NCI-H526 treated with DMSO at 0.1 percent for 48 hours (cell line): ENCODE measurements at places on chromosomes 2 and 18.

DNA sequence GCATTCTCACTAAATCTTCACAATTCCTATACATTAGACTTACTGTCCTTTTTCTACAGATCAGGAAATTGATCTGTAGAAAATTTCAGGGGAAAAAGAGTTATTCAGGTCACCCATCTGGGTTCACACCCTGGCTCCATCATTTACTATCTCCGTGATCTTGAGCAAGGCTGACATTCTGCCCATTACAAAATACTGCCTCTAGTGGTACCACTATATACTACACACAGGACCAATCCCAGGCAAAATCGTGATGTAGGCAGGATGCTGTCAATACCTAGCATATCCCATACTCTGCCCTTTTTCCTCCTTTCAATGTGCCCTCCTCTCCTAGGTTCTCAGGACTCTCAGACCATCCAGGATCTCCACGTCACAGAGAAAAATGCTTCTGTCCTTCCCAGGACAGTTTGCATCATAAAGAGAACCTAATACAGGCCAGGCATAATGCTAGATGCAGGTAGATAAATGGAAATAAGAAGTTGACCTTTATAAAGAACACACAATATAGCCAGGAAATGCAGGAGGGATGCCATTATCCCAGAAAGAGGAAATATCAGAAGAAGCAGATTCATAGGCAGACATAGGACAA, 101.9 kb downstream of the CDH20 start:
- DNase-seq: no peak

- peak; percentile 68 for DNase-seq
Observed at GRCh38 chr2:136025057-136025973, 39.9 kb upstream of the DARS1 start.

DNA sequence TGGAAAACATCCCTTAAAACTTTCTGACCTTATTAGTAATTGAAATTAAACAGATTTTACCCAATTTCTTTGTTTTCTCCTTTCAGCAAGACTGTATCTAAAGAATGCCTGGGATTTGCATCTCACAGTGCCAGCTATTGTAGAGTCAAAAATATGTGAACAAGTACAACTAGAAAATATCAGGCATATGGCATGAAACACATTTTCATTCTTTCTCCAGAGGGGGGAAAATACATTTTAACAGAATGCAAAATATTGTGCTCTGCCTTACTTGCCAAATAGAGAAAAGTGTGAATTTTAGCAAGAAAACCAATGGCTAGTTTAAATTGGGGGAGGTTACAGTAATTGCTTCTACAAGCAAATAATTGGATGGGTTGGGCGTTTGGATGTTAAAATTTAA, 366.6 kb upstream of the FIGN start:
- no peak for DNase-seq

- no peak for DNase-seq
Observed at GRCh38 chr2:235859651-235860050, 308.5 kb downstream of the GBX2 start.

DNA sequence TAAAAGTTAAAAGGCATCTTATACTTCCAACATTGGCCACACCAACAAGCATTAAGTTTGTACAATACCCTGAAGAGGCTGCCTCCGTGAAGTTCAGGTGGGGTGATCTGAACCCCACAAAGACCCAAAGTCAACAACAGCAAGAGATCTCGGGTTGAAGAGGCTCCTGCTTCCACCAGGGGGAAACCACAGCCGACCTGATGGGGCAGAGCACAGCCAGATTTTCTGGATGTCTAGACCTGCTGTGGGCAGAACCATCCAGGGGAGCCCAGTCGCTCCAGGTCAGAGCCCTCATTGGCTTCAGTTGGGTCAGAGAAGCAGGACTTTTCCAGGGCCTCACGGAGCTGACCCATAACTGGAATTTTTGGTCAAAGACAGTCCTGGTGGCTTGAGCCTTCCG, 66.5 kb upstream of the ACKR3 start:
- no peak for DNase-seq

DNA sequence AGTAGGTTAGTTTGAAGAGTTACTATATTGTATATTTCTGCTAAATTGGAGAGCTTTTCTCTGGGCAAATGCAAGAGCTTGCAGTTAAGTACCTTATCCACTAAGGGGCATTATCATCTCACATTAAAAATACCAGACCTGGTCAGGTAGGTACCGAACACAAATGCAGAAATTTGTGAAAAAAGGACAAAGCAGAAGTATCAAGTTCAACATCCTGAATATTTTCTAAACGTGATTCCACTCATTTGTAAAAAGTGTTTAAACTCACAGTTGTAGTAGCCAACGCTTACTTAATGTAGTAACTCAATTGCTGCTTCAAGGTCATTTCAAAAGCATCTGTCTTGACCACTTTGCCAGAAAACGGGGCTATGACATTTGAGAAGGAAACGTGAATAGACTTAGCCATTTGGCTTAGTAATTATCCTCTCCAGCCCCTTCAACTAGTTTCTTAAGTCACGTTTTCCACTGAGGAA, 52.1 kb downstream of the CYRIA start:
- DNase-seq: peak; percentile 14
